A549 treated with ZK216348 at 1 μM for 4 hours (cell line): ENCODE measurements at places on chromosomes 2 and 18. TPM values are rescaled to one million over a fixed set of nuclear protein-coding genes. Genes with fewer than 3 reads are reported as not detected.

The CASP8 gene
- 32.1 to 38.7 TPM (median 35.1 TPM) in 5 replicates for total RNA-seq

The CROCC2 gene
- total RNA-seq: not detected in 5 replicates

The DIPK1C gene
- not detected in 5 replicates for total RNA-seq

The USP14 gene
- total RNA-seq: 50.7 to 70.8 TPM (median 65.0 TPM) in 5 replicates

The DSG2 gene
- 36.3 to 69.7 TPM (median 60.3 TPM) in 5 replicates for total RNA-seq

The CYTIP gene
- not detected in 5 replicates for total RNA-seq

The MTLN gene
- total RNA-seq: 95.7 to 143 TPM (median 128 TPM) in 5 replicates

The SERPINB13 gene
- not detected in 5 replicates for total RNA-seq

The LYG1 gene
- 0.97 to 2.5 TPM (median 2.4 TPM) in 5 replicates for total RNA-seq

The MAP4K4 gene
- 82.8 to 118 TPM (median 105 TPM) in 5 replicates for total RNA-seq

The CNGA3 gene
- not detected in 5 replicates for total RNA-seq

The EPHA4 gene
- 0.49 to 1.3 TPM (median 0.68 TPM) in 5 replicates for total RNA-seq

The FTCDNL1 gene
- 2.6 to 3.6 TPM (median 3.1 TPM) in 5 replicates for total RNA-seq

The DYSF gene
- 0.61 to 0.91 TPM (median 0.75 TPM) in 5 replicates for total RNA-seq

The MTCL1 gene
- 50.4 to 73.7 TPM (median 61.9 TPM) in 5 replicates for total RNA-seq

The TUBA4A gene
- total RNA-seq: 299 to 359 TPM (median 345 TPM) in 5 replicates

The CIB4 gene
- total RNA-seq: 0.44 to 0.93 TPM (median 0.52 TPM) in 3 of 5 replicates, not detected in the others

The LIPT1 gene
- 3.0 to 4.5 TPM (median 3.5 TPM) in 5 replicates for total RNA-seq

The C1GALT1C1L gene
- 1.6 to 2.8 TPM (median 1.9 TPM) in 5 replicates for total RNA-seq

The ATAD2B gene
- 3.7 to 9.6 TPM (median 6.5 TPM) in 5 replicates for total RNA-seq

The TGFA gene
- 5.1 to 6.6 TPM (median 5.9 TPM) in 5 replicates for total RNA-seq

The CNTNAP5 gene
- not detected in 5 replicates for total RNA-seq

The CXCR2 gene
- not detected in 5 replicates for total RNA-seq

The PTPRM gene
- total RNA-seq: 26.0 to 36.8 TPM (median 31.8 TPM) in 5 replicates

The PLEK gene
- not detected in 5 replicates for total RNA-seq

The ERBB4 gene
- total RNA-seq: not detected in 5 replicates

The CNDP1 gene
- total RNA-seq: not detected in 5 replicates

The DSG1 gene
- total RNA-seq: not detected in 5 replicates

The SLC16A14 gene
- 0.64 to 1.0 TPM (median 0.99 TPM) in 5 replicates for total RNA-seq

The SP5 gene
- total RNA-seq: not detected in 5 replicates

The SLC8A1 gene
- 0.27 to 0.57 TPM (median 0.41 TPM) in 5 replicates for total RNA-seq

The LRRC30 gene
- total RNA-seq: not detected in 5 replicates

The ASB18 gene
- total RNA-seq: not detected in 5 replicates

The DES gene
- total RNA-seq: 0.18 to 0.51 TPM (median 0.40 TPM) in 3 of 5 replicates, not detected in the others

The TCF23 gene
- total RNA-seq: not detected in 5 replicates

The CDCA7 gene
- total RNA-seq: 32.3 to 49.4 TPM (median 45.8 TPM) in 5 replicates

The ABCG5 gene
- total RNA-seq: not detected in 5 replicates

The NAT8 gene
- not detected in 5 replicates for total RNA-seq

The FBXO15 gene
- 0.45 to 0.92 TPM (median 0.81 TPM) in 5 replicates for total RNA-seq

The LMAN2L gene
- total RNA-seq: 19.3 to 24.3 TPM (median 21.9 TPM) in 5 replicates

The SLC4A3 gene
- total RNA-seq: 1.9 to 4.4 TPM (median 3.2 TPM) in 5 replicates

The RAX gene
- not detected in 5 replicates for total RNA-seq

The MRO gene
- 0.13 to 0.26 TPM (median 0.23 TPM) in 5 replicates for total RNA-seq

The FSIP2 gene
- not detected in 5 replicates for total RNA-seq

The MC4R gene
- not detected in 5 replicates for total RNA-seq
